ENCODE measurements at places on chromosomes 5 and 9.

GRCh38 chr5:78544561-78545201 is 103.9 kb downstream of the LHFPL2 start:
- DNase-seq, result no peak

DNA sequence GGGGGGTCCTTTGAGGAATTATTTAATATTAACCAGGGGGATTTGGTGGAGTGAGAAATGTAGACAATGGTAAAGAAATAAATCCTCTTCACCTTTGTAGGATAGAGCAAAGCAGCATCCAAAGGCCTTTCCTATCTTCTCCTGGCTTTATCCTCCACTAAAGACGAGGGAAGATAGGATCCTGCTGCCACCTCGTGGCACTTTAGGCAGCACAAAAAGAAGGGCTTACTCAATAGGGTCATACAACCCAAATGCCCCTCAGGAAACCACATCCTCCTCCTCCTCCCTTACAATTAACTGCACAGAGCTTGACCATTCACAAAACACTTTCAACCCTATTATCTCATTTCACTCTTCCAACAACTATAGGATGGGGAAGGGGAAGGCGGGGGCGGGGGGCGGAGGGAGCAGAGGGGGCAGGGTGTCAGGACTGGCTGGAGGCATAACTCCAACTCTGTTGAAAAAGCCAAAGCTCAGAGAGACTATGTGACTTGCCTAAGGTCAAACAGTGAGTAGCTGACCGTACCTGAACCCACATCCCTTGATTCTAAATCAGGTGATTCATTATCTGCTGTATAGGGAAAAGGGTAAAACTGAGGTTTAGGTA is 45.4 kb upstream of the MYOT start:
- no peak for DNase-seq

DNA sequence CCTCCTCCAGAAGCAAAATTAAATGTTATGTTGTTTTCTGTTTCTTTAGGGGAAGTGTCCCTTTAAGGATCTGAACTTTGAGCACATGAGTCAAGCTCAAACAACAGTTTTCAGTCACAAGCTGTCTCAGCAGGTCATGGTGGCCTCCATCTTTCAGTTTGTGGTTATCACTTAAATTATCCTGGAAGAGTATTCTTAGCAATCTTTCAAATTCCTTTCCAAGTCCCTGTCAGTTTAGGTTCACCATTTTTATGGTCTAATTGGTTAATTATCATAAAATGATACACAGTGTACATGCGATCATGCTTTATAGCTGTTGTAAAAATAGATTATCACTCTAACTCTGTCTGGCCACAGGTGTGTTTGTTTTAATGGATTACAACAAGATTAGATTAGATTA is 43.1 kb upstream of the SELENOP start:
- DNase-seq, result no peak

- DNase-seq, result no peak
These were observed 193.6 kb upstream of the PRR16 start for GRCh38 chr5:120270498-120270897.

DNA sequence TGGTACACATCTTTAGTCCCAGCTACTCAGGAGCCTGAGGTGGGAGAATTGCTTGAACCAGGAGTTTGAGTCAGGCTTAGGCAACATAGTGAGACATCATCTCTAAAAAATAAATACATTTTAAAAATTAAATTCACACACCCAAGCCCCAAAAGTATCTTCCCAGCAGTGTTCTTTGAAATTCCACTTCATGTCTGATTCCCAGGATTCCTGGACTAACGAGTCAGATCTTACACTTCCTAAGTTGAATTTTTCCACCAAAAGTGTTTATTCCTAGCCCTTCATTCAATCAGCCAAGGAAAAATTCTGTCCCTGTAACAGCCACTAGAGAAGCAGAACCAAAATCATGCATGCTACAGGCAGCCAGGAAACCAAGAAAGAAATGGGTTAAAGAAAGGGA is 970.9 kb downstream of the EFNA5 start:
- DNase-seq, result no peak

DNA sequence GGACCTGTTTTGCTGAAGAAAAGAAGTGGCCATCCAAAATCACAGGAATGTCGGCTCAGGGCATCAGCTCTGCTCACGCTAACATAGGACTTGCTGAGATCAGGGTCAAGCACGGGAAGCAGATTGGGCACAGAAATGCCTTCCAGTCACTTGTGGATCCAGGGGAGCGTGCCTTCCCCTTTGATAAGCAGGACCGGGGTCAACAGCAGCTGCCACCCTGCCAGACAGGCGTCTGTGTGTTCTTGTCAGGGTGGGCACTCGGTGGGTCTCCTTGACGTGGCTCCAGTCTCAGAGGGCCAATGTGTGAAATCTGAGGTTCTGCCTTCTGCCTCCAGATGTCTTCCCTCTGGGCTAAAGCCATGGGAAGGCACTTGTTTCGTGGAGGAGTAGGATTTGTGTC is 313.7 kb upstream of the IRX4 start:
- no peak for DNase-seq

GRCh38 chr5:111930905-111931461 is 174.0 kb upstream of the NREP start:
- no peak for DNase-seq

DNA sequence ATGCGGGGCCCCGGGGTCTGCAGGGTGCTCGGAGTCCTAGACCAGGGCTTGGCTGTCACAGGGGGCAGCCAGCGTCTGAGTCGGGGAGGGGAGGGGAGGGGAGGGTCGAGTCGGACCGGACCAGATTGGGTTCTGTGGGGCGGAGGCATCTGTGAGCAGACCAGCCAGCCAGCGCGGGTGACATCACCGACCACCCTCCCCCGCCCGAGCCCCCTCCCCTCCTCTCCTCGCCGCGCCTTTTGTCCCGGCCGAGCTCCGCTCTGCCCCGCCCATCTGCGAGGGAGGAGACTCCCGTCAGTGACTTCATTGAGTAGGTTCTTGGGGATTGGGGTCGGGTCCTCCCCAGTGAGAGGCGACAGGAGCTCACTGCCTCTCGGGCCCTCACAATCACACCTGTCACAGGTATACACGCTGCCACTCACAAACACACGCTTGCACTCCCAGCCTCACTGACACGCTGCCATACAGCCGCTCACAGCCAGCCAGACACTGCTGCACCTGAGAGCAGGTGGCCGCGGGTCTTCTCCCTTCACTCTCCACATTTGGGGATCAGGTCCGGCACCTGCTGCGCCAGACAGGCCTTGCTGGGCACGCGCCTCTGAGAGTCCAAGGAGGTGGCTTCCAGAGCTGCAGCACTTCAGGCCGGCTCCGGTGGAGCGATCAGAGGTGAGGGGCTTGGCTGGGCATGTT is 546 bp downstream of the DNAJB5 start:
- peak; percentile 19 for DNase-seq

GRCh38 chr5:2735996-2736395 is 15.5 kb downstream of the IRX2 start:
- DNase-seq, result no peak

GRCh38 chr5:139245637-139246339 is 47.6 kb upstream of the SIL1 start:
- no peak for DNase-seq

GRCh38 chr9:93001031-93001430 is 53.7 kb downstream of the FGD3 start:
- no peak for DNase-seq

- DNase-seq, result no peak
These were observed 36.1 kb downstream of the MAP3K1 start for GRCh38 chr5:56851258-56851941.

GRCh38 chr9:69330580-69330979 is 5.6 kb downstream of the ENTREP1 start:
- no peak for DNase-seq

GRCh38 chr9:79632705-79633104 is 60.9 kb downstream of the TLE4 start:
- DNase-seq, result no peak

DNA sequence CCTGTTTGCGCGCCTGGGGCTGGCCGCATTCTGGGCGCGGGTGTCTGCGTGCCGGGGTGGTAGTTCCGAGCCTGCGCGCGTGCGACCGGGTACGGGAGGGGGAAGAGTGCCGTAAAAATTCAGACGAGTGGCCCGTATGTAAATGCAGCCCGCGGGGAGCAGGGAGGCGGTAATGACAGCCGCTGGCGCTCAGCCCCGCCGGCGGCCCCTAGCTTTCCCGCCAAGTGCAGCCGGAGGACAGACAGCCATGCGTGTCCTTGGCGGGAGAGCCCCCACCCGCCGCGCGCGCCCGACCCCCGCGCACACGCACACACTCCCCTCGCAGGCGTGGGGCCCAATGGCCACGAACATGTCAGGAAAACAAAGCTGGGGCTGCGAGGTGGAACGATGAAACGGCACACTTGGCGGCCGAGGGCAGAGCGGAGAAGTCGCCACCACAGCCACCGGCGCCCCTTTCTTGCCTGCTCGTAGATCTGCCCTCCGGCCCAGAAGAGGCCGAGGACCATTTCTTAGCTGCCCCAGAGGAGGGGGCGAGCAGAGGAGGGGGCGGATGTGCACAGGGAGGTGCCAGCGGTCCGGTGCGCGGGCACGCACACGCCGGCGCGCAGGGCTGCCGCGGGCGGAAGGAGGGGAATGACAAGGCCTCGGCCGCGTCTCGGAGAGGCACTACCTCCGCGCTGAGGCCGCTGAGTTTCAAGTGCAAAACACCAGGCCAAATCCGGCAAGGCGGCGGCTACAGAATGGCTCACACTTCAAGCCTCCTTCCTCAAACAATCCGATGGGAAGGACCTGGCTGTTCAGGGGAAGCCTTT is 208.4 kb downstream of the MEF2C start:
- DNase-seq, result no peak

DNA sequence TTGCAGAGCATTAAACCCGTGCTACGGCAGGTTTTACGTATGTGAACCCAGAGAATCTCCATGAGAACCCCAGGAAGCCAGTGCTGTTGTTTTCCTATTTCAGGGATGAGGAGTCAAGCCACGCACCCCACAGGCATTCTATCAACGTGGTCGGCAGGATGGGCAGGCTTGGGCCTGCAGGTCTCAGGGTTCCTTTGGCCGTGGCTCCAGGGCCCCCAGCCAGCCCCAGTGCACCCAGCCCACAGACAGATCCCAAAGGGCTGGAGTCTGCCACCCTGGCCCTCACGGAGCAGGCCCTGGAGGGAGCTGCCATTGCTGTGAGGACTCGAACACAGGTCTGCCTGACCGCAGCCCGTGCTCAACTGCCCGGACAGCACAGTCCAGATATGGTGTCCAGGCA is 77.1 kb upstream of the STXBP1 start:
- DNase-seq, result no peak

DNA sequence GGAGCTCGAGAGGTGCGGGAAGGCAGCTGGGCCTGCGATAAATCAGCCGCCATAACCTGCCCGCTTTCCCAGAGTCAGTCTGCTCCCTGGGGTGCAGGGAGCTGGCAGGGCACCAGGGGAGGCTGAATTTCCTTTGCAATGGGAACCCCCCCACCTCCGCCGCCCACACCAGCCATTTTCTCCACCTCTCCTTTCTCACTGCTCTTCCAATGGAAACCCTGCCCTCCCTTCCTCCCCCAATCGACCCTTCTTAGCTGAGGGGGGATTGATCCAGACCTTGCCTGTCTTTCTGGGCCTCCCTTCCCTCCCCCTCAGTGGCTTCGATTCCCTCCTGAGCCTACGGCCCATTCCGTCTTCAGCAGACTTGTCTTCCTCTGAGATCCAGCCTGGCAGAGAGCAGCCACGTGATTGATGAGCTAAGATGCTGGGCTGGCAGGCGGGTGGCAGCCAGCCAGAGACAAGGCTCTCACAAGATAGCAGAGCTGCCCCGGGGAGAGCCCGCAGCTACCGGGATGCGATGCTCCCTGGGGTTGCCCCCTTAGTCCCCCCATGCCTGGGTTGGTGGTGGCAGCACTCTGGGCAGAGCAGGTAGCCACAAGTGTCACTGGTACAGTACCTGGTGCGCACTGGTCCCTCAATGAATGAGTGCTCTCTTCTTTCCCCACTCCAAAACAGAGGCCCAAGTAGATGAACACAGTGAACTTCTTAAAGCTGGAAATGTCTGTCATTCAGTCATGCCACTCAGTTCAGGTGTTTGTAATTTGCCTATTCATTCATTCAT is 53.7 kb upstream of the FABP6 start:
- DNase-seq, result no peak

GRCh38 chr9:33443464-33444154 is 3.8 kb downstream of the AQP3 start:
- no peak for DNase-seq

- no peak for DNase-seq
These were observed 453.3 kb downstream of the ELAVL2 start for GRCh38 chr9:23372703-23373102.

DNA sequence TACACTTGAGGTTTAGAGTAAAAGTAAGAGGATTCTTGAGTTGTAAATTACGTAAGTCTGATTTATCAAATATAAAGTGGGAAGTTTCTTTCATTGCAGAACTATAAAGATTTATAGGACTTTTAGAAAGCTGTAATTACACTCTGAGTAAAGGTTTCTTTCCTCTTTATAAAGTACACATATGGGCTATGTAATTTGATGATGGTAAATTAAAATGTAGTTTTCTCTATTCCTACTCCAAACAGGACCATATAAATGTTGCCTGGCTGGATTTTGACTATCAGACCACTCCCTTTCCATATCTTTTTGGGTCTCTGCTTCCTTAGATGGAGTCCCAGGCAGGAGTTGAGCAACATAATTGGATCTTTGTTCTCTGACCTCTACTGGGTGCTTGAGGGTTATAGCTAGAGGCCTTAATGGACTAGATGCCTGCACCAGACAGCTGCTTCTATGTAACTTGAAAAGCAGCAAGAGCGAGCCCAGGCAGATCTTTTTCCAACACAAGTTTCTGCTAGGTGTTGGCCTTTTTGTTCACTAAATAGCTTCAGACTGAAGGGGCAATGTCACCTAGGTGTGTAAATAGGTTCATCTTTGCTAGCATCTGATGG is 11.4 kb upstream of the TEX48 start:
- DNase-seq, result no peak

DNA sequence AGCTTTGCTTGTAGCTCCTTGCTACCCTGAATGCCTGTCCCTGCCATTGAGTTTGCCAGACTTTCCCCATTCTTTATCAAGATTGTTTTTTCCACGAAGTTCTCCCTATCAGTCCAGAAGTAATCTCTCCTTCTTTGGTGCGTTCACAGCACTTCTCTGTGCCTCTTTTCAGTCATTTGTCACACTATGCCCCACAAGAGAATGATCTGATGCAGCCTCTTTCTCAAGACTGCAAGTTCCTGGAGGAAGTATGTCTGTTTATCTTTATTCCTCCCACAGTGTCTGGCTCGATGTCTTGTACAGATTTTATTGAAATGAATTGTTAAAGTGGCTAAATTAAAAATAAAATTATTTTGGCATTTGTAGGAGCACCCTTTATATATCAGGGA is 99.3 kb downstream of the CCDC192 start:
- DNase-seq, result no peak

DNA sequence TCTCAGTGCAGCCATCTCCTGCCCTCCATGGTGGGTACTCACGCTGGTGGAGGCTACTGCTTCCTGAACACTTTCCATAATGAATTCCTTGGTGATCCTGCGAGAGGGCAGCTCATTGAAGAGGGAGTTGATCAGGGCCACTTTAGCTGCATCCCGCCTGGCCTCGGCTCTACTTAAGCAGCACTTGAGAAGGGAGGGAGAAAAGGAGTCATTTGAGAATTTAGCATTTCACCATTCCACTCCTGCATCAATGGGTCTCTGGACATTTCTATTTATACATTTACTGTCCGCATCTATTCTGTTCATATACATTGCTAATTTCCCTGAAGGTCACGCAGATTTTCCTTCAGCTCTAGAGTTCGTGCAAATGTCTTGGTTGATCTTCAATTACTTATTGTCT is 35.1 kb downstream of the LIX1 start:
- no peak for DNase-seq
